Activated naive CD4-positive, alpha-beta T cell treated with anti-CD3 and anti-CD28 coated beads for 36 hours (primary cell): ENCODE measurements at places on chromosomes 11 and 22.

GRCh38 chr11:10026514-10026913, 267.5 kb downstream of the SBF2 start:
- DNase-seq, result no peak

DNA sequence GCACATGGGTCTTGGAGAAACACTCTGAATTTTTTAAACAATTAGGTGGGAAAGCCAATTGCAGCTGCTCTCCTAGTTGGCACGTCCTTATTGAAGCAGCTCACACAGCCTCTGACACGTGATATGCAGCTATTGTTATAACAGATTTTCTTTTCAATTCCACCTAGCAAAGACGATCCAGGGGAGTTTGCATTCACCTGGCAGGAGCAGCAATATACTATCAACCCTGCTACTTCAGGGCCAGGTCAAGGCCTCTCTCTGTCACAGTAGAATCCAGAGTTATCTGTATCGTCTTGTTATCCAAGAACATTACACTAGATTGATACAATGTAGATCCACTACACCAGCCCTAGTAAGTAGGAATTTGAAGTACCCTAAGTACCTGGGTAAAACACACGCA, 8.3 kb downstream of the KRTAP5-11 start:
- DNase-seq, result no peak

GRCh38 chr11:64608636-64609035, 17.6 kb downstream of the SLC22A12 start:
- no peak for DNase-seq

- no peak for DNase-seq
Measured at GRCh38 chr22:25362883-25363240, 143.4 kb downstream of the CRYBB2 start.

GRCh38 chr11:113675003-113675561, 31.0 kb downstream of the TMPRSS5 start:
- no peak for DNase-seq

DNA sequence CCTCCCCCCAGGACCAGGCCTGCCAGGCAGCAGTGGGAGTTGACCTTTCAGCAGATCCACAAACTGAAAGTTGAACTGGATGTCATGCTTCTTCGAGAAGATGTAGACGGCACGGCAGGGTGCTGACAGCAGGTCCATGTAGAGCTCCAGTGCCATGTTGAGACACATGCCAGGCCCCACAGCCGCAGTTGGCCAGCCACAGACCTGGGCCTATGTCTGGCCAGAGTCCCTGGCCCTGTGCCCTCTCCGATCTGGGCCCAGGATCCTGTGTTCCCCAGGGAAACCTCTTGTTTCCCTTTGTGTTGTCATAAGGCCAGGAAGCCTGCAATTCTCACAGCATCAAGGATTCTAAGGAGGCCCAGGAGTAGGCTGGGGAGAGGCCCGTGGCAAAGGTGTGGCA, at the start of gene GSTT4:
TSS of gene GSTT4 (minus strand) at position 253 of the 400 bp plus-strand sequence. CDS start at position 156, 97 bp downstream.
- no peak for DNase-seq

DNA sequence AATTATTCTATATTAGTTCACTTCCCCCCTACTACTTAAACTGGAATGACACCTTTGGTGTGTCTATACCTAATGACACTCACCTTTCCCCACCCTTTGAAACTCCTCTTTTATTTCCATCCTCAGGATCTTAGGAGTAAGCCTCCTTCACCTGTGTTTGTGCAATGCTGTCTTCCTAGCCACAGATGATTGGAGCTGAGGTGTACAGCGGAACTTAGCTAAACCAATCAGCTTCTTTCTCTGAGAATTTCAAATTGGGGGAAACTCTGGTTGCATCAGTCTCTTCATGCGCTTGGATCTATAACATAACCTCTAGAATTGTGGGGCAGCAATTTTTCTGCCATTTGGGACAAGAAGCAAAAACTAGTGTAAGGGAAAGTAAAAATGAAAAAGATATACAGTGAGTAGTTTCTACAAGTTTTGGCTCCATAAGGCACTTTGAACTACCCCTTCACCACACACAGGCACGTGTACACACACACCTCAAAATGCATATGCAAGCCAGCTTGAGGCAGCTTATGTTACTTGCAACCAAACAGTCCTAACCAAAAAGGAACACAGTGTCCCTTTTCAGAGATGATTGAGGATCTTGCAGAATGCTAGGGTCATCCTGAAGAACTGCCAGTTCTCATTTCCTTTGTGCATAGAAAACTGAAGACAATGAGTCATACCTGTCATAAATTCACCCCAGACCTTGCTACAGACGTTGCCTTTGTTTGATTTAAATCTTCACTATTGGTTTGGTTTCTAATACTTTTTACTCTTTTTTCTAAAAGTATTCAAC, 36.0 kb upstream of the LDLRAD3 start:
- no peak for DNase-seq

DNA sequence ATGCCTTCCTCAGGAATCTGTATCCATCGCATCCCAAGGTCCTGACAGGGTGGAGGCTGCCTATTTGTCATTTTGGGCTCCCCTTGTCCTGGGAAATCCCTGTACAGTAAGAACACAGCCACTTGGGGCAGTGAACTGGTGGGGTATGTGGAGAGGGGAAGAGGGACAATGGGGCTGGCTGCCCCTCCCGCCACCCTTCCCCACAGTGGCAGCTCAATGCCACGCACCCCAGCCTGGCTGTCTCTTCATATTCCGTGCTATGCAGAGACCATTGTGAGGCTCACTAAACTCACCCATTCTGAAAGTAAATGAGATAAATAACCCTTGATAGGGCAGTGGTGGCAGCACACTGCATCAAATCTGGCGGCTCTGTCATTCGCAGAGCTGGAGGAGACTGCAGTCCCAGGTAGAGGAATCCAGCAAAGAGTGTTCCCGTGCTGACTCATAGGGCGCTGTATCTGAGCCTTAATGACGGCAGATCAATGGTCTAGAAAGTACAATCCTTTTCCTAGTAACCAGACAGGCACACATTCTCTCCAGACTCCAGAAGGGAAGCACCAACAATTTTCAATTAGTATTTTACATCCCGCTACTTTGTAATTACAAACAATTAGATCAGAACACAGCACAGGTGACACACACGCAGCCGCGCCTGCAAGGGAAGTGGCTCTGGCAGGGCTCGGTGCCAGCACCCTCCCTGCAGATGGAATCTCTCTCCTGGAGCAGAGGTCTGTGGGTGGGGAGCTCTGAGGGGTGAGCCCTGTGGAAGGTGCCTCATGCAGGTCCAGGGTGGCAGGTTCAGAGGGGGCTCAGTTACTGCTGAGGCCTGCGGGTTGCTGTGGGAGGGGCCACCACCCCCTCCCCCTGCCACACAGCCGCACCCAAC, 167.9 kb upstream of the B3GAT1 start:
- DNase-seq, result no peak

DNA sequence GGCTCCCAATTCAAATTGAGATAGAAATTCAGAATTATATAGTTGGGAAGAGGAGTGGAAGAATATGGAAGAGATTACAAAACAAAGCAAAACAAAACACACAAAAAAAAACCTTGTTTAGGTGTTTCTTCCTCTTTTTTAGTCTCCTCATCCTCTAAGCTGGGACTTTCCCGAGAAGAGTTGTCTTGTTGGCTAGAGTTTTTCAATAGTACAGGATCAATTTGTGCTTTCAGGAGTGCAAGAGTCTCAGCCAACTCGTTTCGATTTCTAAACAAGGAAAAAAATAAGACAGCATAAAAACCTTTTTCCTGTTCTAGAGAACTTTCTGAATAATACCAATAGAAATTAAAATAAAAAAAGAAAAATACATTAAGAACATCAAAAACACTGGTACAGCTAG, 87.8 kb upstream of the CLNS1A start:
- no peak for DNase-seq

GRCh38 chr11:47991266-47991830, 11.0 kb downstream of the PTPRJ start:
- DNase-seq, result peak; percentile 68

- DNase-seq, result no peak
Measured at GRCh38 chr11:74033046-74033445, 24.2 kb upstream of the UCP3 start.

DNA sequence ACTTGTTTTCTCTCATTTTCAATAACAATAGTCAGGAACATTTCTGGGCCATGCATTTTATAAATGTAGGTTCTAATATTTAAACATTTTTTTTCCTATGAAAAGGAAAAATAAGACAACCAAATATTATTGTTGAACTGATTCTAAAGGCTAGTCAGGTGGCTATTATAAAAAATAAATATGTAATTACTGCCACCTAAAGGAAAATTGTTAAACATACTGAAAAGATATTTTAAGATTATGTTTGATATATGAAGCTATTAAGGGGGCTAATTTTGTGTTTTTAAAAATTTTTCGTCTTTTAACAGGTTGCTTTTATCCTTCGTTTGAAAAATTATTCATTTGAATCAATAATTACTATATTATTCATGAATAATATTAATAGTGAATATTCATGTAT, 62.2 kb upstream of the FDX1 start:
- DNase-seq, result no peak

DNA sequence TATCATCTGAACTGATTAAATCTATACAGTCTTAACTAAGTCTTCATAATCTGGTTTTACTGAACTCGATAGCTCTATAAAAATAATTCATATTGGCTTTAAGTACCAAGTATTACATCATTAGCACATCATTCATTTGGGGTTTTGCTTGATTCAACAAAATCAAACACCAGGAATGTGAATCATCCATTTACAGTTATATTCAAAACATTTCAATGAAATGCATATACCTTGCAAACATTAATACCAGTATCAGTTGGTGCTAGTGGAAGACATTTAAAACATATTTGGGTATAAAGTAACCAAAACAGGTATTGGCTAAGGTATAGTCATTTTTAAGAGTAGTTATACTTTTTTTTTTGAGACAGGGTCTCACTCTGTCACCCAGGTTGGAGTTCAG, 12.2 kb upstream of the CCDC89 start:
- DNase-seq, result no peak

DNA sequence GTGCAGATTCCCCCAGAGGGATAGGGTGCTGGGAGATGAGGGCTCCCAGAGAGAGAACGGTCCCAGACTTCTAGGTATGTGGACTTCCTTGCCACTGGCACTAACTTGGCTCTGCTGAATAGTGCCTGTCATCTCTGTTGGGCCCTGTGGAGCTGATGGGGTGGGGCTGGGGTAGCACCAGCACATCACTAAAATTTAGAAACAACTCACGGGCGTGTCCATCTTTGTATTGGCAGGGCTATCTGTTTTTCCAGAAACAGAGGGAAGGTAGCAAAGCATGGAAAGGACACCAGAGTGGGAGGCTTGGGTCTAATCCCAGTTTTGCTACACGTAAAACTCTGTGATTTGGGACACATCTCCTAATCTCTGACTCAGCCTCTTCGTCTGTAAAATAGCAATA, 25.8 kb downstream of the SWAP70 start:
- no peak for DNase-seq

DNA sequence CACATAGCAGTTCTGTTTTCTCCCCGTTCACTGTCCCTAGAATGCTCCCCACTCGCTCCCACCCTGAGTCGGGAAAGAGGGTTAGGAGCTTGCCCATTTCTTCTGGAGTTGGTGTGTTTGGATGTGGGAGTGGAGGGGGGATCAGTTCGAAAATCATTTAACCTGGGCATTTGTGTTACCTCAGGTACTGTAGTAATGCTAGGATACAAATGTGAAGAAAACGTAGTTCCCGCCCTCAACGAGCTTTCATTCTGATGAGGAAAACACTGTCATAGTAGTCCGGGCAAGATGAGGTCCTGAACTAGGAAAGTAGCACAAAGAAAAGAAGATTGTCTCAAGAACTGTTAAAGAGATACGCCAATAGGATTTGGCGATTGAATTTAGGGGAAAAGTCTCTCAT, 539 bp downstream of the SDHD start:
- no peak for DNase-seq

- no peak for DNase-seq
Measured at GRCh38 chr11:64243236-64243854, 2.5 kb downstream of the FKBP2 start.

DNA sequence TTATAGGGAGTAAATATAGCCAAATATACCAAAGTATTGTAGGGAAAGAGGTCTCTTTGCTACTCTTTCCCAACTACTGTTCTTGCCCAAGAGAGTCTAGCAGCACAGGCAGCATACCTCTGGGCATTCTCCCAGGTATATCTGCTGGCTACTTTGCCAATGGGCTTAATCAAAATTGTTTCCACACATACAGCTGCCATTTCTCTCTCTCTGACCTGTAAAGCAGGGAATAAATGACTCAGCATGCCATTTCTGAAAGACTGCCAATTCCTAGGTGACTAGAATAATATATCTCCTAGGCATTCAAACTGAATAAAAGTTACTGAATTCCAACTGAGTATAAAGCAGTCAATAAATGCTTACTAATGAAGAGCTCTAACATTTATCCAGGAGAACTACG, 44.6 kb downstream of the RDX start:
- DNase-seq, result no peak

DNA sequence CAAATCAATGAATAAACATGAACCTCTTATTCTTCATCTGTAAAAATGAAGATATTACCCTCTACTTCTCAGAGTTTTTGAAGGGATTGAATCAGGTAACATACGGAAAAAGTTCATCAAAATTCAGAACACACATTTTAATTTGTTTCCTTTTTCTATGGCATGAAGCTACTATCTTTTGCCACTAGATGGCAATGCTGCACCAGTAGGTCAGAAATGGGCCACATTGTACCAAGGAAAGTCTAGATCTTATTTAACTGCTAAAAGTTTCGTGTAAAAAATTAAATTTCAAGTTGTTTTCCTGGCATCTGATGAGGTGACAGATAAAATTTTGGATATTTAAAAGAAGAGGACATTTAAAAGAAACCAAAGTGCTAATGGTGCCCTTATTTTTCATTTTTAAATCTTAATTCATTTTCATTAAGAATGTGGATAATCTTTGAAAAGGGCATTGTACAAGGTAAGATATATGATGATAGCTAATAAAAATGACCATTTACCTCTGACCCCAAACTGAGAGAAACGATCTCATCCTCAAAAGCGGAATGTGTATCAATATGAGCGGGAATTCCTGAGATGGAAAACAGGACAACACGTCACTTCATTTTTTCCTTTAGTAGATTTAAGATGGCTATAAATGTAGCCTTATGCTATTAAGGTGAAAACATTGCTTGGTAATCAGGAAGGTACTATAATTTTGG, 16.1 kb downstream of the ALKBH8 start:
- DNase-seq, result peak; percentile 55

DNA sequence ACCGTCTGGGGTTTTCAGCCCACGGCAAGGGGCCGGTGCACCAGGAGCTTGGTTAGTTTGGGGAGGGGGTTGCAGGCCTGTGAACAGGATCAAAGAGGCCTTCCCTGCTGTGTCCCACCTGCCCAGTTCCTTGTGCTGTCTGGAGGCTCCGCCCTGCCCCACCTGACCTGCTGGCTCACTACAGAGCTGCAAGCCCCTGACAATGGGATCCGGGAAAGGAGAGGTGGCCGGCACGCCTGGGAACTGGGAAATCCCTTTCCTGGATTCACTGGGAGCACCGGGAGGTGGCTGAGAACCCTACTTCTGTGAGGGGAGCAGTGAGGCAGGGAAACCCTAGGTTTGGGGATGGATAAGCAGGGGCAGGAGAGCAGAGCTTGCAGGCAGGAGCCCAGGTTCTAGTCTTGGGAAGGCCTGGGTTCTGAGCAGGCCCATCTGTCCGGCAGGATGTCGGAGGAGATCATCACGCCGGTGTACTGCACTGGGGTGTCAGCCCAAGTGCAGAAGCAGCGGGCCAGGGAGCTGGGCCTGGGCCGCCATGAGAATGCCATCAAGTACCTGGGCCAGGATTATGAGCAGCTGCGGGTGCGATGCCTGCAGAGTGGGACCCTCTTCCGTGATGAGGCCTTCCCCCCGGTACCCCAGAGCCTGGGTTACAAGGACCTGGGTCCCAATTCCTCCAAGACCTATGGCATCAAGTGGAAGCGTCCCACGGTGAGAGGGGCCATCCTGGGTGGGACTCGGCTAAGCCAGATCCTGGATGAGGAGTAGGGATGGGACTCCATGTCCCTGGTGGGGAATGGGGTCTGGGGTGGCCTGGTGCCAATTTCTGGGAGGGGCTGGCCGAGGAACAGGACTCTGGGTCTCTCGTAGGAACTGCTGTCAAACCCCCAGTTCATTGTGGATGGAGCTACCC, 786 bp downstream of the CAPN1 start:
- no peak for DNase-seq
